Endodermal cell (in vitro differentiated cells): ENCODE measurements at places on chromosomes 6 and 20.

GRCh38 chr20:58522666-58523065 is 7.5 kb upstream of the APCDD1L start:
- H3K27me3 ChIP-seq: no peaks in the 10 kb centered on the region
- H3K4me3 ChIP-seq: peak overlapping the region; percentile 48
- no peaks in the 10 kb centered on the region for H3K36me3 ChIP-seq
- DNase-seq: no peak
- H3K27ac ChIP-seq: no peak overlapping the region

DNA sequence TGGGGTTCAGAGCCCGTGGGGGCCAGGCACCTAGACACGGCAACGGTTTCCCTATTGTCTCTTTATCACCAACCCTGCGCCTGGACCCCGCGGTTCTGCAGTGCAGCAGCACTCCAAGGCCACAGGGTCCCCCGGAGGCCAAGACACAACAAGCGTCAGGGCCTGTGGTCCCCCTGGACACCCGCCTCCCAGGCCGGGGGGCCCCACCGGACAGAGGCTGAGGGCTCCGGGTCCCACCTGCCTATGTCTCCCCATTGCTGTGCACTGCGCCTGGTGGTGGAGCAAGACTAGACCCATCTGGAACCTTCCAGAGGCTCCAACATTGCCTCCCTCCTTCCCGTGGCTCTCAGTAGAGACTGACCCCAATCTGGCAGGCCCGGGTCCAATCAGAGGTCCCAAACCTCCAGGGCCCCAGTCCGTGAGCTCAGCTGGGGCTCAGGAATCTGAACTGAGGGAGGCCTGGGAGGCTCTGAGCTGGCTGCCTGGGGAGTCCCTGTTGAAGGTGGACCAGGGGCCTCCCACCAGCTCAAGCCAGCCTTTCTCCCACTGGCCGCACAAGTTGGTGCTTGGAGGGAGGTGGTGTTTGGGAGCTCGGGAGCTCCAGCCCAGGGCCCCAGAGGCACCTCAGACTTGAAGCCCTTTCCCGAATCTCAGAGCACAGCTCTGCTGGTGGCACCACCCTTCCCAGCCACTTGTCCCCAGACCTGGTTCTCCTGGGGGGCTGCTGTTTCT is 8.8 kb downstream of the GATA5 start:
- no peaks in the 10 kb centered on the region for H3K36me3 ChIP-seq
- no peak for DNase-seq
- no peaks in the 10 kb centered on the region for H3K4me1 ChIP-seq
- H3K27ac ChIP-seq: no peak overlapping the region

DNA sequence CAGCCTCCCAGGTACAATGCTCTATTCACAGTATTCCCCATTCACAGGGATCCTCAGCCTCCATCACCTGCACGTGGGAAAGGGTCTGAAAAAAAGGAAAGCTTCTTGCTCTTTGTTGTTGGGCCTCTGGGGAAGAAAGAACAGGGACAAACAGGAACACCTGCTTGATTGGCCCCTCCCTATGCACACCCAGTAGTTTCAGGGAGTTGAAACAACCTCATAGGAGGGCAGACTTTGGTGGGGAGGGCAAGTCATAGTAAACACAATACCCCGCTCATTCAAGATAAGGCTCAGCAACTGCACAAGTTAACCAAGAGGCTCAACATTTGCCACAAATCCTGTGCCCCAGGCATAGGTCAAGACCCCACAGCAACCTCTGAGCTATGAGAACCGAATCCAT is 1.7 kb downstream of the GHRH start:
- DNase-seq: no peak
- H3K36me3 ChIP-seq: no peaks in the 10 kb centered on the region
- no peak overlapping the region for H3K4me3 ChIP-seq
- no peaks in the 10 kb centered on the region for H3K4me1 ChIP-seq
- H3K27me3 ChIP-seq: no peaks in the 10 kb centered on the region
- H3K27ac ChIP-seq: no peak overlapping the region

GRCh38 chr6:85417336-85417735 is 32.5 kb upstream of the NT5E start:
- H3K4me1 ChIP-seq: no peaks in the 10 kb centered on the region
- no peaks in the 10 kb centered on the region for H3K27me3 ChIP-seq
- H3K27ac ChIP-seq: no peak overlapping the region
- H3K4me3 ChIP-seq: no peak overlapping the region

GRCh38 chr6:83038246-83038645 is 27.4 kb downstream of the UBE3D start:
- no peak for DNase-seq
- peaks cover 25% of the 10 kb centered on the region for H3K36me3 ChIP-seq
- H3K27ac ChIP-seq: no peak overlapping the region
- peaks cover 3% of the 10 kb centered on the region for H3K4me1 ChIP-seq
- H3K27me3 ChIP-seq: no peaks in the 10 kb centered on the region

GRCh38 chr6:90021711-90022110 is 127.4 kb downstream of the GJA10 start:
- no peak overlapping the region for H3K27ac ChIP-seq
- no peak for DNase-seq
- no peak overlapping the region for H3K4me3 ChIP-seq
- no peaks in the 10 kb centered on the region for H3K4me1 ChIP-seq
- no peaks in the 10 kb centered on the region for H3K36me3 ChIP-seq
- no peaks in the 10 kb centered on the region for H3K27me3 ChIP-seq

DNA sequence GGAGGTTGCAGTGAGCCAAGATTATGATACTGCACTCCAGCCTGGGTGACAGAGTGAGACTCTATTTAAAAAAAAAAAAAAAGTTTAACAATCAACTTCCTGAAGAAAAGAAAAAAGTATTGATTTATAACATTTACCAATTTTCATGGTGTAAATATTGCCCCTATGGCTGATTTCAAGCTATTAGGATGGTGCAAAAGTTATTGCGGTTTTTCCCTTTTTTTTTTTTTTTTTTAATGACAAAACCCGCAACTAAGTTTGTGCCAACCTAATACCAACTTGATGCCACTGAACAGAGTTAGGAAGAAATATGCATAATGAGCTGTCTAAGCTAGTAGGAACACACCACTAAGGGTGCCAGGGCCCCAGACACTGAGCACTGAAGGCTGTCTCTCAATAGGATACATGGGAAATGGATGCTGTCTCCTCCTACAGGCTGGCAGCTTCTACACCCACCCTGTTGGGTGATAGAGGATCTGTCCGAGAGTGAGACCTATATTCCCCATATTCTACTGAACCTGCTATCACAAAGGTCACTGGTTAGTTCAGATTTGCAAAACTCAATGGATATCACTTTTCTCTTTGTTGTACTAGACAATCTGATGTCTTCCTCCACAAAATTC is 6.5 kb upstream of the PERP start:
- DNase-seq: no peak
- H3K27ac ChIP-seq: no peak overlapping the region
- no peaks in the 10 kb centered on the region for H3K36me3 ChIP-seq
- H3K4me3 ChIP-seq: no peak overlapping the region
- H3K4me1 ChIP-seq: no peaks in the 10 kb centered on the region
